ENCODE measurements at places on chromosomes 11 and 22. TPM values are rescaled to one million over a fixed set of nuclear protein-coding genes. Genes with fewer than 3 reads are reported as not detected.
A peak's percentile ranks its signal among the peaks of the same experiment; 100 is the strongest.

The GRAP2 gene
- total RNA-seq = 0.22 TPM

The IGLL5 gene
- not detected for total RNA-seq

The OR51I1 gene
- not detected for total RNA-seq

DNA sequence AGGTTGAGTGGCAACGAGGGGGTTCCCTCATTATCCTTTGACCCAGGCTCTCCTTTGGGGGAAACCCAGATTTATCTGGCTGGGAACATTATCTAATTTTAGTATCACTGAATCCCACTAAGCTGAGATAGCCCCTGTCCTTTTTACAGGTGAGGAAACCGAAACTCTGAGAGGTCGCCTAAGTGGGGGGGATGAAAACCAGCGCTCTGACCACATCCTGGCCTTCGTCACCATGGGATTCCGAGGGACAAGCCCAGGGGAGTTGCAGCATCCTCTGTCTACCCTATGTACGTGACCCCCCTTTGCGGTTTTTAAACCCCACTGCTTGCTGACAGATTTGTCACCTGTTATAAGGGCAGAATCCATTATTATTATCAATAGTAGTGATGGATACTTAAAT lies 61.0 kb downstream of the ISX start:
- DNase-seq = no peak

DNA sequence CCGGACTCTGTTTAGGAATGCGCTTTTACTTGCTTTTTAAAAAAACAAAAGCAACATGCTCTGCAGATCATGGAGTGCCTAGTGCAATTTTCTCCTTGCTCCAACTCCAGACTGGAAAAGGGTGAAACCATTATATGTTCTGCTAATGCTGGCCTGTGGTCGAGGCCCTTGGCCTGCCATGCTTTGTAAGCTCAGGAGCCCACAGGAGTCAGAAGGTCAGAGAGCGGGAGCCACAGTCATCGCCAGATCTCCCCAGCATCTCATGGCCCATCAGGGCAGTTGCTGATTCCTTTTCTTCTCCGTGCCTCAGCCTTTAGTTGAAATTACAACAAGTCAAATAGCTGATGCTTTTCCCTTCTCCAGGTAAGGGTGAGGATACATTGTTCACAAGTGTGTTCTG lies 80.3 kb downstream of the DDIAS start:
- peak; percentile 67 for DNase-seq

DNA sequence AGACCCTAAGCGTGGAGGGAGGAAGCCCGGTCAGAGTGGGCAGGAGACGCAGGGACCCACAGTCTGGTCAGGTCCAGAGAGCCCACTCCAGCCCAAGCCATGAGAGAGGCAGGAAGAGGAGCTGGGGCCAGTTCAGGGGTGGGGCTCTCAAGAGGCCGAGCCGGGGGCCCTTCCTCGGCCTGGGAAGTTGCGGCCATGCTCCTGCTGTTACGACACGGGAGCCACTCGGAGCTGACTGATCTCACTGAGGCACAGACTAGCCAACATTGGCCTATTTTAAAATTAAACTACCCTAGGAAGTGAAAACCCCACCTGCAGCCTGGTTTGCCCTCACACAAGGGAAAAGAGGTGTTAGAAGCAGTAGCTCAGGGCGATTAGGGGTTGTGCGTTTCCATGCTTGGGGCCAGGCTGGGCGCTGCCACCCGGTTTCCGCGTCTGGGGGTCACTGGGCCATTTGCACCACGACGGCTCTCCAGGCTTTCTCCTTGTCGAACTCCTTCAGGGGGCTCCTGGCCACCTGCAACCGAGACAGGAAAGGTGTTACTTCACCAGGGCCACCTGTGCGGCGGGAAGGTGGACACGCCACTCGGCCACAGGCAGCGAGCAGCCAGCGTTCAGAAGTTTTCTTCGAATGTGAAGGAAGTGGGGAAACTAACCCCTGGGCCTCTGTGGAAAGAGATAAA lies 3.2 kb upstream of the TTLL8 start:
- DNase-seq = no peak

Measured in M059J (cell line).